Occipital lobe (tissue), 3 donors: ENCODE measurements at places on chromosomes 12 and 14.

DNA sequence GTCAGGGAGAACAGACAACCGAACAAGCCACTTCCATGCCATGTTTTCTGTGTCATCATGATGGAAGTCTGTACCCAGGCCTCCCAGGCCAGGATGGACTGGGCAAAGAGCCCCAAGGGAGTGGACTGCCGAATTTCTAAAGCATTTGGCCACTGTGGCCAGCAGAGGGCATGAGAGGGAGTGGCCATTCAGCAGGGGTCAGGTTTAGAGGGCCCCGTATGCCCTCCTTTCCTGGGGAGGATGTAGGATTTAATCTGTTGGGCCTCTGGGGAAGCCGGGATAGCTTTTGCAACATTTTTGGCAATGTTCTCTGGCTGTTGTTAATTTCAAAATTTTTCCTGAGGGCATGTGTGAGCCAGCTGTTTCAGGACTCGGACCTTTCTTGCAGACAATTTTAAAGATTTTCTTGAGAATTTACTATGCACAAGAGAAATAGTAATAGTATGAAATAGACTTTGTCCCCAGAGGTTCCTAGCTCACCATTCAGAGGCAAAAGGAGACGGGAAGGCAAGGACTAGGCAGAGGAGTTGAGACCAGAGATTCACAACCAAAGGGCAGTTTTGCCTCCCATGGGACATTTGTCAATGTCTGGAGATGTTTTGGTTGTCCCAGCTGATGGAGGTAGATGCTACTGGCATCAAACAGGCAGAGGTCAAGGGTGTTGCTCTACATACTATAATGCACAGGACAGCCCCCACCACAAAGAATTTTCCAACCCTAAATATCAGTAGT, 18.0 kb downstream of the ACACB start:
- DNase-seq, result no peak

DNA sequence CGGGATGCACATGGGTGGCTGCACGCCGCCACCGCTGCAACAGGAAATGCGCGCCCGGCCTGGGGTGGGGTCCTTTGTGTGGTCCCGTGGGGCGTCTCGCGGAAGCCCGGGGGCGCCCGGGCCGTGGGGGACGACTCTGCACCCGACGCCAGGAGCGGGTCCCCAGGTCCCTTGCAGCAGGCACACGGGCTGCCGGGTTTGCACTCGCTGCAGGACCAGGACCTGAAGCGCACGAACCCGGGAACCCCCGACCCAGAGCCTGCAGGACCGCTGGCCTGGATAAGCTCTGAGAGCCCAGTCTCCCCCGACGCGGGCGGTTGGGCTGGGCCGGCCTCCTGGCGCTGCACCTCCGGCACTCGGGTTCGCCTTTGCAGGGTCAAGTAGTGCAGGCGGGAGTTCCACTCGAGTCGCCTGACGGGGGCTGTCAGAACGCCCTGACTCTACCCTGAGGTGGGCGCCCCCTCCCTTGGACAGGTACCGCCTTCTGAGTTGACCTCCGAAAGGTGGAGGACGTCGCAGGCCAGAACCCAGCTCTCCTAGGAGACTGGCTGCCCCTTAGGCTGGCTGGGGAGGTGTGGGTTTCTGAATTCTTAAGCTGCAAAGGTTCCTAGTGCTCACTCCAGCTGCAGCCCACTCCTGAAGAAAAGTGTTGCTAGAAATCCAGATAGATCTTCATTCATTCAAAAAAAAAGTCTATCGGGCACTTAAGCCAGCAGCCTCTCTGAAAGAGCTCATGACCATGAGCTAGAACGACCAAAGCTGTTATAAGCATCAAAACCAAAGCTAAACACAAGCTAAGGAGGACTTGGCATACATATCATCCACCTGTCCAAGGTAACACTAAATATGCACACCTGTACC, 68.0 kb downstream of the RNF34 start:
- no peak for DNase-seq

- DNase-seq, result no peak
These were observed 133.2 kb downstream of the SCARB1 start for GRCh38 chr12:124730455-124730932.

DNA sequence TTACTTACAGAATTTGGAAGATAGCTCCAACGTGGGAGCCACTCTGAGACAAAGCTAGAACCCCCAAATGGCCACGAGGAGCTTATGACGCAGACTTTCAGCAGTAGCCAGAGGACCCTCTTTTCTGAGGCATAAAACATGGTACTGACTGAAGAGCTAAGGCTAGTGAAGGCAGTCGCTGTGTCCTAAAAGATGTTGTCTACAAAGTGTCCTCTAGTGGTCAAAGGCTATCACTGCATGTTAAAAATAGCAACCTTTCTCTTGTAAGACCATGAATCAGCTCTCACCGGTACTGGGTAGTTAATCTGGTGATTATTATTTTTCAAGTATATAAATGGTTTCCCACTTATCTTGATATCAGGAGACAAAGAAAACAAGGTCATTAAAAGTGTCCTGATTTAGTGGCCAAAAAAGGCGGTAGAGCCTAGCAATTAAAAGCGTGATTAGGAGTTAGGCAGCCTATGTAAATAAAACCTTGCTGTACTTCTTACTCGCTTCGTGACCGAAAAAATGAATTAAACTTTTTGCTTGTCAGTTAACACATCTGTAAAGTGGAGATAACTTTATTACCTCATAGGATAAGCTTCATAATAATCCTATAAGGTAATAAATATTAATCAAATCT, 47.0 kb upstream of the LGR5 start:
- no peak for DNase-seq

DNA sequence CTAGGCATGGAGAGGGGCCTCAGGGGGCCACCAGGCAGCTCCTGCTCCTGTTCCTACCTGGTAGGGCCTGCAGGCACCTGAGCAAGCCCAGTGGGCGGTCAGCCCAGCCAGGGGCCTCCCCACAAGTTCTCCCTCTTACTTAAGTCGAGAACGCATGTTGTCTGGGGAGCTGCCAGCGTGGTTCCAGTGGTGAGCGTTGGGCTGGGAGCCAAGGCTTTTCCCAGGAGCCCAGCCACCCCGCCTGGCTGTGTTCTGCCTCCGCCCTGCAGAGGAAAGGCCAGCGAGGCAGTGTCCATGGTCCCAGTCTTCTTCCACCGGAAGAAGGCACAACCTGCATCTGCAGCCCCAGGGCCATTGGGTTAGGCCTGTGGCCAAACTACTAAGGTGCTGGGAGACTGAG, 1.4 kb downstream of the C14orf180 start:
- DNase-seq, result no peak

- DNase-seq, result no peak
These were observed 67.1 kb downstream of the SERPINA3 start for GRCh38 chr14:94679106-94679810.

DNA sequence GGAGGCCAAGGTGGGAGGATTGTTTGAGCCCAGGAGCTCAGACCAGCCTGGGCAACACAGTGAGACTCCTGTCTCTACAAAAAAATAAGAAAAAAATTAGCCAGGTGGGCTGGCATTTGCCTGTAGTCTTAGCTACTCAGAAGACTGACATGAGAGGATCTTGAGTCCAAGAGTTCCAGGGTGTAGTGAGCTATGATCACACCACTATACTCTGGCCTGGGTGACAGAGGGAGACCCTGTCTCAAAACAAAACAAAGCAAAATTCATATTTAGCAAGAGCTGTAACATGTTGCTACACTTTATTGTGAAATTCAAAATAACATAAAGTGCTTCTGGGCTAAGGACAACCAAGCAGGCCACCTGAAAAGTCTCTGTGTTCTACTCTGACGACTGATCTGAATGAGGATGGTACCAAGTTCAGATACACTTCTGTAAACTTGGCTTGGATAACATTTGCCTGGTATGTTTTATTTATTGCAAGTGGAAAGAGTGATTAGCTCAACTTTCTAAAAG, 11.6 kb upstream of the STRN3 start:
- no peak for DNase-seq

DNA sequence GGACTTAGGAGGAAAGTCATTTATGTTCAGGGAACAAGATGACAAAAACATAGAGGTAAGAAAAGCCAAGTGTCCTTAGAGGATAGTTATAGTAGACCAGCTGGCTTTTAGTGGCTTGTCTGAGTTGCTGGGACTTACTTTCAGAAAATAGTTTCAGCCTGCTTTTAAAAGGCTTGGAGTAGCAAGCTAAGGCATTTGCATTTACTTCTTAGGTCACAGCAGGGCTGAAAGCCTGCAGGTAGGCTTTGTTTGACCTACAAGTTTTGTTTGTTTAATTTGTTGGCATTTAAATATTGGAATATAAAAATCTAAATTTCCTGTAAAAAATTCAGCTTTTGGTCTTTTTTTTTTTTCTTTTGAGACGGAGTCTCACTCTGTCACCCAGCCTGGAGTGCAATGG, 5.1 kb downstream of the ACSS3 start:
- no peak for DNase-seq

DNA sequence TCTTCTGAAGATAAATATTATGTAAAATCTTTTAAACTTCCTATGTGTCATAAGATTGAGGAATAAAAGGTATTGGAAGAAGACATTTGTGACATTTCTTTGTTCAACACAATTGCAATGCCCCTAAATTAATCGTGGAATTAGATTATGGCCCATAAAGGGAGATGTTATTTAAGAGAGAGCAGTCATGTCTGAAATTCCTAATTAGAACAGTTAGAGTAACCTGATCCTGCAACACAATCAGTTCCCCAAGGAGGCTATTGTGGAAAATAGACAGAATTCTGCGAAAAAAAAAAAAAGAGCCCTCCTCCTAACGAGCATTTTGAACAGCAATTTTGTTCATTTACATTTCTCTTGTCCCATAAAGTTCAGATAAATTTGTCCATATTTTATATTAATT, 339.5 kb downstream of the PAWR start:
- no peak for DNase-seq

GRCh38 chr14:22836301-22837113, at the start of gene MMP14:
MMP14 (plus strand) TSS chr14:22836585; CDS start chr14:22836818, 233 bp downstream.
- DNase-seq, result no peak

DNA sequence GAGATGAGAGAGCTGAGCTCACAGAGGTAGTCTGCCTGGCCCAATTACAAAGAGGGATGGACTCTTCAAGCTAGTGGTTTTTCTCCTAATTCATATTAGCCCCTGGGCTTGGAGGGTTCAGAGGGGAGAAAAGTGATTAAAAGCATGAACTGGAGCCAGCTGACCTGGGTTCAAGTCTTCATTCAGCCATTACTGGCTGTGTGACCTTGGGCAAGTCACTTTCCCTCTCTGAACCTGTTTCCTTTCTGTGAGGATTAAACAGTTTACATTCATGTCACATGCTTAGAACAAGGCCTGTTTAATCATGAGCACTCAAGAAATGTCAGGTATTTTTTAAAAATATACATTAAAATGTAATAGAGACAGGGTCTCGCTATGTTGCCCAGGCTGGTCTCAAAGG, 7.2 kb upstream of the POP5 start:
- DNase-seq, result no peak

DNA sequence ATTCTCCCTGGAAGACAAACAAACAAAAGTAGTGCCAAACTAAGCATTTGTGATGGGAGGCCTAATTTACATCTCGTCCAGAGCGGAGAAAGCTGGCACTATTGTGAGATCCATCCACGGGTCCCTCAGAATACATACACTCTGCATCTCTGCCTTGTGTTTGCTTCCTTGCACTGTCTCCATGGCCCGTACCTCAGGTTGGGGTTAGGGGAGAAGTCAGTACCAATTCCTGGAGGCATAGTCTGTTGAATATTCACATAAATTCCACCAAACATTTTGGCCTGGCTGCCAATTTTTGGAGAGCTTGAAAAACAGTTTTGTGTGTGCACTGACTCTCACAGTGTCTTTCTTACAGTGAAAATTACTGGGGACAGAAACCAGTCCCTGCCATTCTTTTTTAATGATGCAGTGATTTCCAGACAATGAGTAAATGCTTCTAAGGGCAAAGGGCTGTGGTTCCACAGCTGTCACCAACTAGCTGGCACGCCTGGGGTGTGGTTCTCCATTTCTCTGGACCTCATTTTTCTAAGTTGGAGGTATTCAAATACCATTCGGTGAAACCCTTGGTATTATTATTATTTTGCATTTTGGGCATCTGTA, 119.7 kb upstream of the HIF1A start:
- no peak for DNase-seq

DNA sequence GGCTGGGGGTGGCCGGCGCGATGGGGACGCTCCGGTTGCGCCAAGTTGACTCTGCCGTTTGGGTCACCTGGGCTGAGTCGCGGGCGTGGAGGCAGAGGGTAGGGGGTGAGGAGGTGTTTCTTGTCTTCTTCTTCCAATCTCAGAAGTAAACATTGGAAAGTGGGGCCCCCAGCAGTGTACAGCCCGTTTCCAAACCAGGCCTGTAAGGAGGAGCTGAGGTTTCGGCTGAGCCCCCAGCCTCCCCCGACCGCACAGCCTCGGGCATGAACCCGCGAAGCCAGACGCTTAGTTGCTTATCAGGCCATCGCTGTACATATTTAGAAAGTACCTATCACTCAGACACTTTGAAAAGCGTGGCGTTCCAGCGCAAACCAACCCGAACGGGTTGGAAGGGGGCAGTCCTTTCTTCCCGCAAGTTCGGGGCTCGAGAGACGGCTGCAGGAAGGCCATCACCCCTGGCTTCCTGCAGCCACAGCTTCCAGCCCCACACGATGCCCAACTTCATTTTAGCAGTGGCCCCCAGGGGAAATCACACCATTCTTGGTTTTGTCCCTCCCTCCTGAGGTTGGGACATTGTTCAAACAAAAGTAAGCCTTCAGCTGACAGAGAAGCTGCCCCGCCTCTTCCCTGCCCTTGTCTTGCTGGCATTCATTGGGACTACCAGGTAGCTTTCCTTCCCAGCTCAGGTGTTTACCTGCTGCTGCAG, 164.1 kb downstream of the ZFP36L1 start:
- DNase-seq, result no peak

- no peak for DNase-seq
These were observed 113.8 kb downstream of the RIMBP2 start for GRCh38 chr12:130602251-130602650.

- no peak for DNase-seq
These were observed 910 bp upstream of the WASHC4 start for GRCh38 chr12:105106621-105107020.

DNA sequence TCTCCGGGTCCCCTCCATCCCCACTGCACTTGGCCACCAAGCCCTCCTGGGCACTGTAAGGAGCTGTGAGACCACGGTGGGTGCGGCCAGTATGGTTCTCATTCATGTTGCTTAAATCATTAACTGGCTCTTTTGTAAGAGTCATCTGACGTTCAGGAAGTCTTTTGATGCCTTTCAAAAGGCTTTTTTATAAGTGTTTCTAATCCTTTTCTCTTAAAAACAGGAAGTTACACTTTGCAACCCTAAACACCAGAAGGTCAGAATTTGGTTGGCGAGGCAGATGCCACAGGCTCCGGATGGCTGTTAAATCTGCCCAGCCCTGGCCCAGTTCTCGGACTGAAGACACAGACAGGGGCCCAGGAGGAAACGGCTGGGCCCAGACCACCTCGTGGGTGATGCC, 26.1 kb upstream of the DIO3 start:
- DNase-seq, result no peak

DNA sequence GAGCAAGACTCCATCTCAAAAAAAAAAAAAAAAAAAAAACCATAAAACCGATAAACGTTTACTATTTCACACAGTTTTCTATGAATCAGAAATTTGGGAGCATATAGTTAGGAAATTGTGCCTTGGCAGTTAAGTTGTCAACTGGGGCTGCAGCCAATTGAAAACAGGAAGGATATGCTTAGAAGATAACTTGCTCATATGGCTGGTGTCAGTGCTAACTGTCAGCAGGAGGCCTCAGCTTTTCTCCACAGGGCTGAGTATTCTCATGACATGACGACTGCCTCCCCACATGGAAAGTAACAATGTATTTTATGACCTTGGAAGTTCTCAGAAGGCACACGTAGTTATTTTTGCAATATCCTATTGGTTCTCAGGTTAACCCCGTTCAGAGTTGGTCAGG, 29.6 kb upstream of the OR5AU1 start:
- no peak for DNase-seq

GRCh38 chr12:57621497-57622292, 10.5 kb downstream of the ARHGEF25 start:
- no peak for DNase-seq
